KG1 (cell line): ENCODE measurements at places on chromosomes 6 and 20.

- no peak for DNase-seq
These were observed 219.9 kb downstream of the ALDH8A1 start for GRCh38 chr6:134730013-134730412.

DNA sequence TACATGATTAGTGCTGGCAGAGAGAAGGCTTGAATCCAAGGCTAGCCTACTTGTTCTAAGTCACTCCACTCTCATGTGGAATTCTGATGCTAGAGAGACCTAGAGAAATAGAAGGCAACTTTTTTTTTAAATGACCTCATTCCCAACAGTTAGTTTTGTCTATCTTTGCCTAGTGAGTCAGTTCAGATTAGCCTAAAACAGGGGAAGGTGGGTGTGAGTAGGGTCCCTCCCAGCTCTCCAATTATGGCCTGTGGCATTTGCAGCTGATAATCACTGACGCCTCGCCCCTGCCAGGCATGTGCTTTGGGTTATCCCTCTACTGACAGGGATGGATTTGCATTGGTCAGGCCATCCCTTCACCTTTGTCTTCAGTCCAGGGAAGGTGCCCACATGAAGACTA lies 13.6 kb downstream of the TXLNB start:
- DNase-seq, result no peak

- no peak for DNase-seq
These were observed 14.5 kb downstream of the CD24 start for GRCh38 chr6:106959985-106960384.

DNA sequence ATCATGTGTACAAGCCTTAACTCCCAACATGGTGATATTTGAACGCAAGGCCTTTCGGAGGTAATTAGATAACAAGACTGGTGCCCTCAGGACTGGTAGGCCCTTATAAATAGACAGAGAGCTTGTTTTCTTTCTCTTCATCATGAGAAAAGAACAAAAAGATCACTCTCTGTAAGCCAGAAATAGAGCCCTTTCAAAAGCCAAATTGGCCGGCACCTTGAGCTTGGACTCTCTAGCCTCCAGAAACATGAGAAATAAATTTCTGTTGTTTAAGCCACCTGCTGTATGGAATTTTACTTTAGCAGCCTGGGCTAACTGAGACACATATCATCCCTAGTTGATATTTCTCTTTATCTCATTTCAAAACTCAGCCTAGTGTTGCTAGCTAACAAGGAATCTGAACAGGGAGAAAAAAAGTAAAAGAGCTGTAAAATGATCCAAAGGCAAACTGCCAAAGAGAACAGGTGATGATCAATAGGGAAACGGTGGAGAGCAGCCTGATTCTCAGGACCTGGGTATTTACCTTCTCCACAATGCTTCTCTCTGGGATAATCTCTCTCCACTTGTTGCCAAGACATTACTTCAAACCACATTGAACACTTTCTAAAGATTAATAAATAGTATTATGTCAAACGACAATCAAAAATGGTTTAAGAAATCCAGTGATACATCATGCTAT lies 6.1 kb downstream of the COL21A1 start:
- no peak for DNase-seq
